Spinal cord (tissue), 10 donors: ENCODE measurements at places on chromosomes 16 and 17. TPM values are rescaled to one million over a fixed set of nuclear protein-coding genes. Genes with fewer than 3 reads are reported as not detected.

DNA sequence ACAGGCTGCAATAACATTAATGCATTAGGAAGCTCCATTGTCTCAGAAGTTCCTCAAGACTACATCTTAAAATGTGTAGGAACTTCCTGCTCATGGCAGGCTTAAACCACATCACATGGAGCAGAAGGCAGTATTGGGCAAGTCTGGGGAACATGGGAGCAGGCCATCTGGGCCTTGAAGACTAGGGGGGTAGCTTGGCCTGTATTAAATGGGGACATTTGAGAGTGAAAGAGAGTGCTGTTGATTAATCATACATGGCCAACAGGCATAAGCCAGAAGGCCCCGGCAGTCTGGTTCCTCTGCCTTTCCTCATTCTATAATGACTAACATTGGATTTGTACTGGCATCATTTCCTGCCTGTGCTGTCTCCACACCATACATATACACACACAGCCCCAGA lies 25.2 kb upstream of the SLC5A11 start:
- no peak for DNase-seq

DNA sequence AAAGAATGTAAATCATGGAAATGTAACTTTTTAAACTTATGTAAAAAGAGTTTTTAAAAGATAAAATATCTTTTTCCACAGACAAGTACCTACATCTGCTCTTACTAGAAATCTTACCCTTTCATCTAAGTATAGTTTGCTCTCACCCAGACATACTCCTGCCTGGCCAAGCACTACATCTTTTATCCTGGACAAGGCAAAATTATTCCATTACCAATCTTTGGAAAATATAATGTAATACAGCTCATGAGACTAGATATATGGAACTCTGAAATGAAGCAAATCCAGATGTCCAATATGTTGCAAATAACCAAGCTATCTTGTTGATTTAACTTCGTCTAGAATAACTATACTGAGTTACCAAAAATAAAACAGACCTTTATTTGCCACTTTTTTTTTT lies 50.0 kb downstream of the VMP1 start:
- no peak for DNase-seq

DNA sequence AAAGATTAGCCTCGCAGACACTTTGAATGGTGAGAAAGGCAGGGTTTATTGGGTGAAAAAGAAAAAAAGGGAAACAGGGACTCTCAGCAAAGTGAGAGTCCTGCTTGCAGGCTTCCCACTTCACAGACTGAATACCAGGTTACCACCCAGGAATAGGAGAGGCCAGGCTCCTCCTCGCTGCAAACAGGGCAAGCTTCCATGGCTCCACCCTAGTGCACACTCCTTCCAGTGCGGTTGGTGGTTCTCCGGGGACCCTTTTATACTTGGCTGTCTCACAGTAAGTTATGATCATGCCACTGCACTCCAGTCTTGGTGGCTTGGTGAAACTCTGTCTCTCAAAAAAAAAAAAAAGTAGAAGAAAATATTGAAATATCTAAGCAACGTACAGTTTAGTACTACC lies 30.5 kb upstream of the CDH8 start:
- DNase-seq, result no peak

Gene TSC2
- polyA plus RNA-seq, result 231 TPM

DNA sequence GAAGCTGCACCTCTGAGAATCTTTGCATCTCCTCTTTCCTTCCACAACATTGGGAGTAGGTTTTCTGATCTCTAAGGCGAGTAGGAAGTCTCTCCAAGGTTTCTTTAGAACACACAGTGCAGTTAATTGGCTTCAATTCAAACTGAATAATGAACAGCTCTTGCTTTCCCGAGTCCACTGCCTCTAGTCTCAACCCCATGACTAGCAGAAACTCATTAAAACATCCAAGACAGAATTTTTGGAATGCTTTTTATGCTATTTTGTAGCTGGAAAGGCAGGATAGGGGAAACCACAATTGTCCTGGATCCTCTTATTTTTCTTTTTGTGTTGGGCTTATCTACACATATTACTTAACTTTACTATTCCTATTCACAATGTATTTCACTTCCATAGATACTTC lies 206.6 kb downstream of the CDH8 start:
- DNase-seq, result no peak

Gene CBX8
- polyA plus RNA-seq, result 13.6 TPM

DNA sequence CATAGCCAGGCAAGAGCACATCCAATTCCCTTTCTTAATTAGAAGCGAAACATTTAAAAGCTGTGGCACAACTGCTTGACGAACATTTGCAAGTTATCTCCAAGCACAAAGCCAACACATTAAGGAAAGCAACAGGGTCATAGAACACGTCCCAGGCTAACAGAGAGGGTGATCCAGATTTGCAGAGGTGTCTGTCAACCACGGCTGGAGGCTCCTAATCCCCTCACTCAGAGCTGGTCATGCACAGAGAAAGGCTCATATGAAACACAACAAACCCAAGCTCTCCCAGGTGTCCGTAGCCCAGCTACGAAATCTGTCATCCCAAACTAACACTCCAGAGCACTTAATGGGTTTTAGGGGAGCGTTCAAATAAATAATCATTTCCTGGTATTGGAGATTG lies 276.1 kb downstream of the SLC39A11 start:
- DNase-seq, result no peak

Gene SEPTIN1
- 5.9 TPM for polyA plus RNA-seq

- DNase-seq, result no peak
Measured at GRCh38 chr17:81277946-81278693, 17.0 kb downstream of the SLC38A10 start.

GRCh38 chr17:76966486-76967181 lies 98.4 kb downstream of the MGAT5B start:
- no peak for DNase-seq

DNA sequence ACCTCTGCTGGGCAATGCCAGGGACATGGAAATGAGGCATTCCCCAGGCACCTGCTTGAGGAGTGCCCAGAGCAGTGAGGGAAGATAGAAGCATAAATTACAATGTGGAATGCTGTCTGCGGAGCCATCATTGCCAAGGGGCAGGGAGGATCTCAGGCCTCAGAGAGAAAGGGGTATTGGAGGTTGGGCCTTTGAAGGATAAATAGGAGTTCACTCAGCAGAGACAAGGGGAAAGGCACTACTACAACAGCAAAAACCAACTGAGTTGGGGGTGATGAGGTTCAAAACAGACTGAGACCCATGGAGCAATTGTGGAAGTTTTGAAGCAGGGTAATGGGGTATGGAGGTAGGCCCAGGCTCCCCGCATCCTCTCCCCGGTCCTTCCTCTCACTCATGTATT lies 32.8 kb downstream of the SREBF1 start:
- no peak for DNase-seq

DNA sequence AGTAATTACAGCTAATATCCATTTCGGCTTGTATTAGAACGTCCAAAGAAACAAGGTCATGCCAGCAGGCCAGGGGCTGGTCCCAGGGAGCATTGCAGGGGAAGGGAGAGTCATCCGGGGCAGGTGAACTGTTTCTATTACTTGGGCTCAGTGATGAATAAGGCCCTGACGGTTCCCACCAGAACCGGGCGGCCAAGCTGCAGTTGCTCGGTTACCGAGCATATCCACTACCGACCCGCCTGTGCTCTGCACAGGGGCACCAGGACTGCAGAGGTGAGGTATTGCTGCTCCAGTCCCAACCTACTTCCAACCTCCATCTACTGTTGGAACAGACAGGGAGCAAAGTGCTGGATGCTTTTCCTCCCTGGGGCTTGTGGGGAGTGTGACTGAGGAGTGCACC lies 295.5 kb downstream of the MAF start:
- no peak for DNase-seq

DNA sequence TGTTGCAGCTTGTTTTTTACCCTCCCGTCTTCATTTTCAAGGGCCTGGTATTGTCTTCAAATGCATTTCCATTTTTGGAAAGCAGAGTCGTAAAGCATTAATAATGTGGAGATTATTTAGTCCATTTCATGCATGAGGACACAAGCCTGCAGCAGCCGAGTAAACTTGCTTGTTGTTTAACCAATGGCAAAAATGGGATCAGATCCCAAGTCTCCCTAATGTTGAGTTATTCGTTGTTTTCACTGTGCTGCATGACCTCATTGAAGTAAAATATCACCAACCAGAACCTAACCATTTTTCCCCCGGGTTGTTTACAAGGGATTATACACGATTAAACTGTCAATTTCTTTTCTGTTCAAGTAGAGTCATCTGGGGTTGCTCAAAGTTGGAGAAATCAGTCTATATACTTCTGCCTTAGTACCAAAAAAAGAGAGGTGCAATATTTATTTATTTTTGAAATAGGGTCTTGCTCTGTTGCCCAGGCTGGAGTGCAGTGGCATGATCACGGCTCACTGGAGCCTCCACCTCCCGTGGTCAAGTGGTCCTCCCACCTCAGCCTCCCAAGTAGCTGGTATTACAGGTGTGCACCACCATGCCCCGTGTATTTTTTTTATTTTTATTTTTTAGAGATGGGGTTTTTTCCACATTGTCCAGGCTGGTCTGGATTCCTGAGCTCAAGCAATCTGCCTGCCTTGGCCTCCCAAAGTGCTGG lies 12.4 kb downstream of the AMZ2 start:
- DNase-seq, result no peak

DNA sequence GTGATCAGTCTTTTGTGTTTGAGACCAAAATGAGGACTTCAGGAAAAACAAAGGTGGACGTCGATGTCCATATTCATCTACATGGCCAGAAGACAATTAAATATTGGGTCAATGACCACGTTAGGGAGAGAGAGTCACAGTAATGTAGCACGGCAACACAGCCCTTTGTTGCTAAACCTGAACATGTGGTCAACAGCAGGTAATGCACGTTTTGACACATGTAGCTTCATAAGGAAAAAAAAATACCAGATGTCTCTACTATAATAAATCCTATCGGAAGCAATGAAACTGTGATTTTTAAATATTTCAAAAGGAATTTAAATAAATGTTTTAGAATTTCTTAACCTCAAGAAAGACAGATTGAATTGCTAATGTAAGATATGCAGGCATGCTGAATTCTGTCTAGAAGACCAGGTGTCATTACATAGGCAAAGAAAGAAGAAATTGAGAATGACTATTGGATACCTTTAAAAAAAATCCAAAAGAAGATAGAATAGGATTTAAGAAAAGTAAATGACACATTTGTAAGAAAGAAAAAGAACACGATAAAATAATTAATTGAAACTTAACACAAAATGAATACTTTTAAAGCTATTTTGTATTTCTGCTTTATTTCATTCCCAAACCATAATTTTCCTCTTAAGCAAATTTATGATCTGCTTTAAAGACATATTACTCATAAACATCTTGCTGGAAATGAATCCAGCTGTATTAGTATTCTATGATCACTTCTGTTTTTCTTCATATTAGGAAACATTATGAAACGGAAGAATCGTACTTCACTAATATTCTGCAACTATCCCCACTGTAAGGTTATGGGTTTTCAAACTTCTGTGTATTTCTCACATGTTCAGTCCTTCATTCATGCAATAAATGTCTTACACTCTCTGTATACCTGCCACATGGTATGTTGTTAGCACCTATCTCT lies 30.1 kb downstream of the ABCA8 start:
- no peak for DNase-seq

GRCh38 chr17:871751-872519 lies 89.8 kb downstream of the MRM3 start:
- DNase-seq, result no peak

GRCh38 chr17:304461-304860 lies 48.1 kb downstream of the RPH3AL start:
- no peak for DNase-seq

Gene TOX3
- polyA plus RNA-seq, result 27.9 TPM

Gene KRT33B
- not detected for polyA plus RNA-seq

DNA sequence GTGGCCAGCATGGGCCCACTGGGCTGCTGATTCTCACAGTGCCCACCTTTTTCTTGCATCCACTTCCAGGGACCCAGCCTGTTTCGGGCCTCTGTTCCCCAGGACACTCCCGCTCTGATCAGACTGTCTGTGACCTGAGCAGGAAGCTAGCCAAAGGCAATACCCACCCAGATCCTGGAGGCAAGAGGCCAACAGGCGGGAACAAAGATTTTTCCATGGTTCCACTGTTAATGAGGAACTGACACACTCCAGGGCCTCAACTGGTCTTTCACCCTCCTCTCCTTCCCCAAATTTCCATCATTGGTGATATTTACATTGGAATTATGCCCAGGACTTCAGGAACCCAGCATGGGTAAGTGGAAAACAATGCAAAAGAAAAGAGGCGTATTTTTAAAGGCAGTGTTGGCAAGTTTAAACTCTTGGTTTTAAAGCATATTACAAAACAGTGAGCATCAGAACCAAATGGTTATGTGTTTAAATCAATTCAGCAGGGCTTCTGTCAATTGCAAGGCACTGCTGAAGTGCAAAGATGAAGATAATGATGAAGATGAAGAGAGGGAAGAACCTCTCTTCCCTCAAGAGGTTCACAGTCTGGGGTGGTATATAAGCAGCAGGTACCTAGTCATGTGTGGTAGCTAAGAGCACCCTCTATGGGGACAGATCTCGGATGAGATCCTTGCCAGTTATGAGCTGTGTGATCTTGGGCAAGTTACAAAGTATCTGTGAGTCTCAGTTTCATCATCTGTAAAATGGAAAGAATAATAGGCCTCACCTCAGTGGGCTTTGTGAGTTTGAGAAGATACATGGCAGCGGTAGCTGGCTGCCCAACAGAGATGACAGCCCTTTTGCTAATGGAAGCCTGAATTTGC lies 14.4 kb upstream of the ATP2A3 start:
- no peak for DNase-seq

DNA sequence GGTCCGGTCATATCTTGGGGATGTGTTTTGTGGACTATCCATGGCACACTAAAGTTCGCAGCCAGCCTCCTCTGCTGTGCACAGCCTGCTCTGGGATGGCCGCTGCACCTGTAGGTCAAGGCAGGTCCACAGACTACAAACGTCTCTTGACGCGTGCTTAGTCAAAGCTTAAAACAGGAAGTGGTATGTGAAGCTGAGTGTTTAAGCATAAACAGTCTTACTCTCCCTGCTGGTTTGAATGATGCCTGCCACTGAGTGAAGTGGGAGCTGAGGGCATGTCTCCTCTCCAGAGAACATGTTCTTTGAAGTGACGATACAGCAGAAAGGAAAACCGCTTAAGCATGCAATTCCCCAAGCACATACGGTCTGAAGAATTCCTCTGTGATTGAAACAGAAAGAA lies 365.6 kb downstream of the SLC39A11 start:
- peak; percentile 34 for DNase-seq

DNA sequence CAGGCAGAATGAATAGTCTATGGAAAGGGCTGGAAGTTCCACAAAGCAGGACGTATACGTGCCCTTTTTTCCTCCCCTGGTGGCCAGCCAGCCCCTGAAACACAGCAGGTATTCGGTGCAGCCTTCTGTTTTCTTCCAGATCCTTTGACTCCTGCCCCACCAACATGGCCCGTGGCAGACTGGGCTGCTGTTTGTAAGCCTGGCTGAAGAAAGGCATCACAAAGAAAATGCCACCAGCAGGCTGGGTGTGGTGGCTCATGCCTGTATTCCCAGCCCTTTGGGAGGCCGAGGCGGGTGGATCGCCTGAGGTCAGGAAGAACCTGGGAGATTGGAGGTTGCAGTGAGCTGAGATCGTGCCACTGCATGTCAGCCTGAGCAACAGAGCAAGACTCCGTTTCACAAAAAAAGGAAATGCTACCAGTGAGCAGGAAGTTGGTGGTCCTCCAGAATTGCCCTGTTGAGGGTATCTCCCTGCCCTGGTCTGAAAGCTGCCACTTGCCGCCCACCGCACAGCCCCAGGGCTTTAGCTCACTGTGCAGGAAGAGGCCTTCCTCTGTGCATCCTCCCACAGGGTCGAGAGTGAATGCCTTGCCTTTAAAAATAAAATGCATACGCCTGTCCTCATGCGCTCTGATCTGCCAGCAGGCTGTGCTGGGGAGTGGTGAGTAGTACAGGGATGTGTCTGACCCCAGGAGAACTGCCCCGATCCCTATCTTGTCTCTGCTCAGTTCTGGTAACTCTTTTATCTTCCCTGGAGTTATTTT lies 587.7 kb downstream of the MAF start:
- no peak for DNase-seq
